ENCODE measurements at places on chromosomes 1 and 21.
A peak's percentile ranks its signal among the peaks of the same experiment; 100 is the strongest.

DNA sequence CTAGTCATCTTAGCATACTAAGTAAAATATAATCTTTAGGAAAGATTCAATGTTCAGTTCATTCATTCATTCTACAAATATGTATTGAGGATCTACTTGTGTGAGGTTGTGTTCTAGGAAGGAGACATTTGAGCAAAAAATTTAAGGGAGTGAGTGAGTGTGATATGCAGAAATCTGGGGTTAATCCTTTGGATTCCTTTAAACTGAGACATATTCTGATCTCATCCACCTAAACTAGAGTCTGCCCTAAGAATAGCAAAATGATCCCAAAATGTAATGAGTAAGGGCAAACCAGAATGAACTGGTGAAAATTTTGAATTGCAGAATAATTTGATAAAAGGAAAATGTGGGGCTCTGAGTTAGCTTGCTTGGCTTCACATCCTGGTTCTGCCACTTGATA lies 8.6 kb downstream of the UBE2U start:
- no peak for ATAC-seq

DNA sequence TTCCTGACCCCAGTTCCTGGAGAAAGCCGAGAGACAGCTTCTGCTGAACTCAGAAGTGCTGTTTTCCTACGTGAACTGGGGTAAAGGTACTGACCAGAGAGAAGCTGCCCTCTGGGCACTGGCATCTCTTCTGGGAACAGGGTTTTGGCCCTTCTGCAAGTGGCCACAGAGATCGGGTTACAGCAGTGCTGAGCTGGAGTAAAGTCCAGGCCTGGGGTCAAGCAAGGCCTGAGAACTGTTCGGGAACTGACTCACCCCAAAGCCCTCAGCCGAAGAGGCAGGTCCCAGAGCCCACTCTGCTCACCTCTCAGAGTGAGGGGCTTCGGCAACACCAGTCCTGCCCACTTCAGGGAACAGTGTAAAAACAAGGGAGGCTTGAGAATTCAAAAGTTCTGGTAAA lies 177.2 kb upstream of the RUNX1 start:
- peak; percentile 95 for ATAC-seq

- no peak for ATAC-seq
Measured at GRCh38 chr1:62209931-62210595, 15.4 kb downstream of the L1TD1 start.

GRCh38 chr1:2330035-2330434 lies 61.3 kb downstream of the MORN1 start:
- peak; percentile 3 for ATAC-seq

GRCh38 chr1:36924282-36924811 lies 110.0 kb downstream of the GRIK3 start:
- ATAC-seq: peak; percentile 84
